ENCODE measurements at places on chromosomes 2 and 18.

DNA sequence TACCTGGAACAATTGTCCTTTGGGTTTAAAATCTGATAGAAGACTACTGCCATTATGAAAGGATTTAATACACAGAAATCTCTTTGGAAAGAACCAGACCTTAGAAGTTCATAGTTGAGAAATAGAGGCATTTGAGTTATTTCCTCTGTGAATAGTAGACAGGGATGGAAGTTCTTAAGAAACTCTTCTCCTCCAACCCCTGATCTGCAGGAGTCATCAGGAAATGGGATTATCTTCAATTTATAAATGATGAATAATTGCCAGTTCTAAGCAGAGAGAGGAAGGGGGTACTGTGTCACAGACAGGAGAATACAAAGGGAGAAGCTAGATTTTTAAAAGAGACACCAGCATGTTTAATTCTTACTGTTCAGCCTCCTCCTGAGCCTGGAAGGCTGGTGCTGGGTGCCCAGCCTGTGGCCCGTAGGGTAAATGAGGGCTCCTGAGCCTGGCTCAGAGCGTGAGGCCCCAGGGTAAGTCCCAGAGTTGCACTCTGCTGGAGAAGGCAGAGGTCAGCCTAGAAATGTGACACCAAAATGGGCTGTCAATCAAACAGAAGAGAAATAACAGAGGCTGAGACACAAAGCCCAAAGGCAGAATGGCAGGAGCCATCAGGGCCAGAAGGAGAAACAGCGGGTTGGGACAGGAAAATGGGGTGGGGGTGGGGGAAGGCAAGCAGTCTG is 58.2 kb upstream of the PKDCC start:
- no peak for DNase-seq

GRCh38 chr2:223469270-223470046 is 132.7 kb downstream of the SCG2 start:
- no peak for DNase-seq

DNA sequence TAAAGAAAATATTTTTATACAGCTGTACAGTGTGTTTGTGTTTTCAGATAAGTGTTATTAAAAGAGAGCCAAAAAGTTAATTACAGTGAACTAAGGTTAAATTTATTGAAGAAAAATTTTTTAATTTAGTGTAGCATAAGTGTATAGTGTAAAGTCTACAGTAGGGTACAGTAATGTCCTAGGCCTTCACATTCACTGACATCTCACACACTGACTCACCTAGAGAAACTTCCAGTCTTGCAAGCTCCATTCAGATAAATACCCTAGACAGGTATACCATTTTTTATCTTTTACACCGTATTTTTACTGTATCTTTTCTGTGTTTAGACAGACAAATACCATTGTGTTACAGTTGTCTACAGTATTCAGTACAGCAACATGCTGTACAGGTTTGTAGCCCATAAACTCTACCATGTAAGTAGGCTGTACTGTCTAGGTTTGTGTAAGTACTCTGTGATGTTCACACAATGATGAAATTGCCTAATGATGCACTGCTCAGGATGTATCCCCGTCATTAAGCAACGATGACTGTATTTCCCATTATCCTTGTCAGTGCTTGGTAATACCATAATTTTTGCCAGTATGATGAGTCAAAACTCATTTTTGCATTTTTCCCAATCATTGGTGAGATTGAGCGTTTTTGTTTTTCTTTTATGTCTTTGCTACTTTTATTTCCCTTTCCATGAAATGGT is 48.2 kb upstream of the B3GNT2 start:
- DNase-seq: no peak

- DNase-seq: no peak
Measured at GRCh38 chr2:217857624-217858506, 144.9 kb downstream of the TNS1 start.

- DNase-seq: no peak
Measured at GRCh38 chr2:148814860-148815419, 60.1 kb upstream of the KIF5C start.

GRCh38 chr2:99576775-99577174 is 87.0 kb upstream of the REV1 start:
- DNase-seq: no peak

- no peak for DNase-seq
Measured at GRCh38 chr2:183010112-183010511, 28.1 kb downstream of the NCKAP1 start.

DNA sequence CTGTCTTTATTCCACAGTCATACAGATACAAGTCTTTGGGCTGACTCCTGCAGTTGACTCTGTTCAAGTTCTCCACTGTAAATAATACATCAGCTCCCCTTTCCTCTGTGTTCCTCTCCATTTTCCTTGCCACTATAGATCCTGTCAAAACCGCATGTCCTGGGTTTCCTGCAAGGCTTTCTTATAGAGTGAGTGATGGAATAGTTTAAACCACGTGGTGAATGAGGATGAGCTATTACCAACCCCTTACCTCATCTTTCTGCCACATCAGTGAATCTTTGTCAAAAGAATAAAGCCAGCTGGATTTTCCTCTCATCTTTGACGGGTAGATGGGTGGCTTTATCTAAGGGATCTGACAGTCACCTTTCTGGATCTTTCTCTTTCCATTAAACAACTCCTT is 3.9 kb upstream of the GALNT14 start:
- no peak for DNase-seq

DNA sequence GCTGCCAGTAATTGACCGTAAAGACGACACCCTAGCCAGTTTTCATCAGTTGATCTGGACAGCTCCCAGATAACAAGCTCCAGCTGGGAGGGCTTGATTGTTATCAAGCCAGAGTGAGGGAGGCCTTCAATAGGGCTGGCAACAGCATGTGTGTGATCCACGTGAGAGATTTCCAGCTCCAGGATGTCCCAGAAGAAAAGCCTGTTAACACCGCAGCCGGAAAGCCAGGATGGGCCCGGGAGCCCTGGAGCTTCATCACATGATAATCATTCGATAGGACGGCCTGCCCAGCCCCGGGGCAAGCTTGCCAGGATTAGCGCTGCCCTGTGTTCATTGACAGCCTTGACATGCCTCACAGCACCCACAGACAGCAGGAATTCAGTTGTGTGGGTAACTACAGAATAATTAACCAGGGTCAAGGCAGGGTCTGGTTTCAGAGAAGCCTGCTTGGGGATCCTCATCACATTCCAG is 182.5 kb downstream of the C1D start:
- no peak for DNase-seq

DNA sequence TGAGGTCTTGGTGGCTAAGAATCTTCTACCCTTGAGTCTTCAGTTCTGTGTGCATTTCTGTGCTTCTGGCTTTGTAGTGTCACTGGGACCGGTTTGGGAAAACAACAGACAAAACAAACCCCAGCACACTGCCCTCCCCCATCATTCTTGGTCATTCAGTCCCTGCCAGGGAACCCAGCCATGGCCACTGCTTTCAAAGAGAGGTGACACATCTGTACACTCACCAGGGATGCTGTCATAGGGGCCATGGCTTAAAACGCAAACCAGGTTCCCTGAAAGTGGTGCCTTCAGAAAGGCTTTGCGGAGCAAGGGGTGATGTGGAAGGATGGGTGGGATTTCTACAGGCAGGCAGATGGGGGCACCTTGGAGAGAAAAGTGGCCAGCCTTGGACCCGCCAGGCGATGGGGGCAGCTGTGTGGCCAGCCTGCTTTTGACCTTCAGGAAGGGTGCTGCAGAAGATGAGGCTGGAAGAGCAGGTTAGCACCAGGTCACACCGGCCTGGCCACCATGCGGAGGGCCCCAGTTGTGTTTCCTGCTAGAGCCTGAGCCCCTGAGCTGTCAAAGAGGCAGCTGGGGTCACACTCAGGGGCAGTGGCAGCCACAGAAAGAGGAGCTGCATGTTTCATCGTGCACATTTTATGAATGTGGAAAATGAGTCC is 101.3 kb downstream of the INHBB start:
- DNase-seq: no peak

- DNase-seq: peak; percentile 80
Measured at GRCh38 chr2:195559431-195559914, 97.6 kb upstream of the SLC39A10 start.

DNA sequence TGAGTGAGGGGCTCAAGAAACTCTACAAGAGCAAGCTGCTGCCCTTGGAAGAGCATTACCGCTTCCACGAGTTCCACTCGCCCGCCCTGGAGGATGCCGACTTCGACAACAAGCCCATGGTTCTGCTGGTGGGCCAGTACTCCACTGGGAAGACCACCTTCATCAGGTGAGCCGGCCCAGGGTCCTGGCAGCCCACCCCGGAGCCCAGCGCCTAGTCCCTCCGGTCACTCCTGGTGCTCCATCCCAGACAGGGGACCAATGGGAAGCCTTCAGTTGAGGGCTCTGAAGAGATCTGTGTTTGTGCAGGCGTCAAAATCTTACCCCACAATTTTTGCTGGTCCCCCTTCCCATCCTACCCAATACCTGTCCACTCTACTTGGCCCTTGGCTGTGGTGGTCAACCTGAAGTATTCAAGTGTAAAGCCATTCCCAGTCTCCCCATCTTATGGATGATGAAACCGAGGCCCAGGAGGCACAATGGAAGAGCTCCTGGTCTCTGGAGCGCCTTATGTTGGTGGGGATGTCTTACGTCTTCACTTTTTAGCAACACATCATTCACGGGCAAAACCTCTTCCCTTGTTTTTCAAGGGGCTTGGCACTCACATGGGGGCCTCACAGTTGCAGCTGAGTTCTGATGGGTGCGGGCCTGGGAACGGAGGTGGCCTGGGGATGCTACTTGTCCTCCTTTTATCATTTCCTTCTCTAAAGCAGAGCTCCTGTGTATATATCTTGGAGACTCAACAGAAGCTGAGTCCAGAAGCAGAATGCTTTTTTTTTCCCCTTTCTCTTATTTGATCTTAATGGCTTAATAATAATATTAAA is 941 bp downstream of the EHD3 start:
- no peak for DNase-seq

- DNase-seq: no peak
Measured at GRCh38 chr2:20925265-20925889, 102.5 kb upstream of the LDAH start.

GRCh38 chr18:67634631-67635338 is 118.3 kb upstream of the DSEL start:
- no peak for DNase-seq

DNA sequence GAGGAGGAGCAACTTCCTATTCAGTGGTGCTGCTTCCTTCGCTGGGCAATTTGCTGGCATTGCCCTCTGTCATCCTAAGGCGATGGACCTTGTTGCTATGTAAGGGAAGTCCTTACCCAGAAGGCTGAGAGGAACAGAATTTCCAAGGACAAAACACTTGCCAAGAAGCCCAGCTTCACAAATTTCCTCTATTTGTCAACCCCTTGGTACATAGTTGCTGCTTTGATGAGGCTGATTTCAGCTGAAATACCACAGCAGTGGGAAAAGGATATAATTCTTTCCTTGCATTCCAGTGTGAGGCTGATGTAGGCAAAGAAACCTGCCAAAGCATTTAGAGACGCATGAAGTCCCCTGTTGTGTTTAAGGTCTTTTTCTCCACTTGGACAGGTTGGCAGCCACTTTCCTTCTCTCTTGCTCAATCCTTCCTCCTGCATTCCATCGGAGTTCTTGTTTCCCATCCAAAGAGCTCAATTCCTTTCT is 16.4 kb upstream of the ST3GAL5 start:
- no peak for DNase-seq

GRCh38 chr2:153604133-153604532 is 125.6 kb upstream of the RPRM start:
- no peak for DNase-seq

DNA sequence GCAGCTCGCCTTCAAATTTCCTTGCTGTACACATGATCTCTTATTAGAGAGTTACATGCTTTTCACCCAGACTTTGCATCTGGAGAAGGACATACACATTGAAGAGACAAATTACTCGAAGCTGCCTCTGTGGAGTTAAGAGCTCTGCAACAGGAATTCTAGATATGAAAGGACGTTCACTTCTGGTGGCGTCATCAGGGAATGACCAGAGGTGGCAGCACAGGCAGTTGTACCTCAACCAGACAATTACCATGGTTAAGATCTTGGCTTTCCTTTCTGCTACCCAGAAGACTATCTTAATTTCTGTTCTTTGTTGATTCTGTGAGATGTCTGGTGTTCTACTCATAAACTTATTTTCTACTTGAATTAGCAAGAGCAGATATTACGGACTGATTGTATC is 39.1 kb upstream of the MC4R start:
- DNase-seq: no peak

DNA sequence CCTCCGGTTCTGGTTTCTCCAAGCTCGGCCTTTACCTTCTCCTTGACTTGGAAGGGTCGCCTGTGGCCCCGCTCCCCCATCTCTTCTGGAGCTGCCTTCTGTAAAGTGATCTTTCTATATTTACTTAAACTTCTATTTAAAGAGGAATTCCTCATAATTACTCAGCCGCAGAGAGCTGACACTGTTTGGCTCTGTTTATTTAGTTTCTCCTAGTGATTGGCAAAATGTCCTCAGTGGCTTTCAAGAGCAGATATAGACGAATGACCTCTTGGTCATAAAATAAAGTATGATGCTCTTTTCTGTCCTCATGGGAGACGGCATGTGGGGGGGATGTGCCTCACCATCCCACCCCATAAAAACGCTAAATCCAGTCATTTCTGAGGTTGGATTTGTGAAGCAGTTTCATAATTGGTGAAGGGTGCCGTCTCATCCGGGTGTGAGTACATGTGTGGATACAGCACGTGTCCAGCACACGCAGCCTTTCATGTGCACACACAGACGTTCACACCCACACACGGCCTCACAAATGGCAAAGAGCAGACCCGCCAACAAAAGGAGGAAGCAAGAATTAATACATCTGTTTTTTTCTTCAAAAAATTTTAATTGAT is 43.4 kb upstream of the SMAD7 start:
- DNase-seq: no peak

GRCh38 chr2:101577173-101577572 is 102.3 kb upstream of the RFX8 start:
- no peak for DNase-seq

DNA sequence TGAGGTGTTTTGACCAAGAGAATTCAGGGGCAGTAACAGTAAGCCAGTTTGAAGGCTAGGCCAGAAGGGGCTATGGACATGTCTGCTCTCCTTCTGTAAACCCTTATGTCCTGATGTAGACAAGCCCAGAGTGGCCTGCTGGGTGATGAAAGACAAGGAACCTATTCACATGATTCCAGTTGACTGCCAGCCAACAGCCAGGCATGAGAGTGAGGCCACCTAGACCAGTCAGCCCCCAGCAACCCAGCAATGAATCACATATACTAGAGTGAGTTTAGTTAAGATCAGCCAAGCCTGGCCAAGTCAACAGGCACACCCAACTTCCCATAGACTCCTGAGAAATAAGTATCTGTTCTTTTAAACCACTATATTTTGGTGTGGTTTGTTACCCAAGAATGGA is 1889.7 kb upstream of the CELF4 start:
- no peak for DNase-seq

- DNase-seq: no peak
Measured at GRCh38 chr2:231211486-231211885, 13.1 kb downstream of the ARMC9 start.

GRCh38 chr18:51235009-51235789 is 37.7 kb upstream of the MEX3C start:
- DNase-seq: no peak

DNA sequence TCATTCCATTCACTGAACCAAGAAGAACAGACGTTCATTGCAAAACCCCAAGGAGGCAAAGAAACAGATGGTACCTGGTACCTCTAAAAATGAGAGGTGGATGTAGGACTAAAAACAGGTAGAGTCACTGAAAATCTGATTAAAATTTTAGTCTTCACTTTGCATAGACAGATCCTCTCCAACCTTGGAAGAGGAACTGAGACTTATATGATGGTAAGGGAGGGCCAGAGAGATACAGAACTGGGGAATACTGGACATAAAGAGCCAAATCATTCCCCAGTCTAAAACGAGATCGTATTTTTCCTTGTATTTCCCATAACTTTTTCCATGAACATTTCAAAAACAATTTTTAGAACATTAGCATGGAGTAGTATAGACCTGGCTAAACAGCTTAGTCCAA is 59.7 kb upstream of the SPOPL start:
- no peak for DNase-seq
